Endodermal cell (in vitro differentiated cells): ENCODE measurements at places on chromosomes 7 and 10. TPM values are rescaled to one million over a fixed set of nuclear protein-coding genes. Genes with fewer than 3 reads are reported as not detected.

DNA sequence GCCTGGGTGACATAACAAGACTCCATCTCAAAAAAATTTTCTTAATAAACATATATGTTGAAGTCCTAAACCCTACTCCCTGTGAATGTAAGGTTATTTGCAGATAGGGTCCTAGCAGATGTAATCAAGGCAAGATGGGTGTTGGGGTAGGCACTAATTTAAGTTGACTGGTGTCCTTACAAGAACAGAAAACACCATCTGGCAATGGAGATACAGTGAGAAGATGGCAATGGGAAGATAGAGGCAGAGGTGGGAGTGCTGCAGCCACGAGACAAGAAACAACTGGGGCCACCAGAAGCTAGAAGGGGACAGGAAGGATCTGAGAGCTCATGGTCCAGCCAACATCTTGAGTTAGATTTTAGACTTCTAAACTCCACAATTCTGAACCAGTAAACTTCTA is 606.4 kb downstream of the CNTNAP2 start:
- H3K4me3 ChIP-seq = no peak overlapping the region
- no peaks in the 10 kb centered on the region for H3K36me3 ChIP-seq
- H3K4me1 ChIP-seq = no peaks in the 10 kb centered on the region
- no peak overlapping the region for H3K27ac ChIP-seq

DNA sequence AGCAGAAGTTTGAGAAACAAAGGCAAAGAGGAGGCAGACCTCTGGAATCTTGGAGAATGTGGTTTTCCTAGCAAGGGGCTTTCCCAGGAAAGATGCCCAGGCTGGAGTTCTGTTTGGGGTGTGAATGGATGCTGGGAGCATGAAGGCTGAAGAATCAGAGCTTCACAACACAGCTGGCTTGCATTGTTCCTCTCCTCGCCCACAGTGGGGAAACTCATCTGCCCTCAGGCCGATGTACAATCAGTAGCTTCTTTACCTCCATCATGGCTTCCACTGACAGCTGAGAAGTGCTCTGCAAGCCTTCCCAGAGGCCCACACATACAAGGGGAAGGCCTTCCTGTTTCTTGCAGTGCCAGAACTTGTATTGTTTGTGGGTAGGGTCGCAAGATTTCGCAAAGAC is 90.8 kb upstream of the HECTD2 start:
- no peaks in the 10 kb centered on the region for H3K36me3 ChIP-seq
- H3K27me3 ChIP-seq = no peaks in the 10 kb centered on the region

Gene CCAR1
- 108 and 109 TPM in 2 replicates for total RNA-seq

- no peak overlapping the region for H3K27ac ChIP-seq
- H3K27me3 ChIP-seq = no peaks in the 10 kb centered on the region
- no peaks in the 10 kb centered on the region for H3K36me3 ChIP-seq
- no peak for DNase-seq
Observed at GRCh38 chr10:57798830-57799229, 468.9 kb downstream of the IPMK start.

GRCh38 chr7:71768450-71768849 is 636.5 kb downstream of the GALNT17 start:
- no peak overlapping the region for H3K27ac ChIP-seq
- H3K27me3 ChIP-seq = no peaks in the 10 kb centered on the region
- no peak overlapping the region for H3K4me3 ChIP-seq
- H3K36me3 ChIP-seq = no peaks in the 10 kb centered on the region

Gene C7orf33
- total RNA-seq = not detected in 3 replicates

DNA sequence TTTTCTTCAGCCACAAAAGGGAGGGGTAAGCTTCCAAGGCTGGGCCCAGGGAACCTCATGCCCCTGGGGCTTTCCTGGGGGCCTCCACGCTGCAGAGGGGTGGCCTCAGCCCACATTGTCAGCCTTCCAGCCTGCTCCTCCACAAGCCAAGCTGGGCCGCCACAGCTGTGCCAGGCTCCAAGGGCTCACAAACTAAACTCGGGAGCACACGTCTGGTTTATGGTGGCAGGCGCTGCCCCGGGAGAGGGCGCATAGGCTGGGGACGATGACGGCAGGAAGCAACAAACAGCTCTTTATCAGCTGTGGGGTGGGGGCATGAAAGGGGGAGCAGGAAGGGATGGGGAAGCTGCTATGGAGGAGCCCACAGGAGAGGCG is 6.3 kb upstream of the CDH23 start:
- peaks cover 37% of the 10 kb centered on the region for H3K27me3 ChIP-seq
- H3K36me3 ChIP-seq = no peaks in the 10 kb centered on the region
- H3K4me3 ChIP-seq = no peak overlapping the region
- no peaks in the 10 kb centered on the region for H3K4me1 ChIP-seq
- no peak overlapping the region for H3K27ac ChIP-seq

- no peak overlapping the region for H3K4me3 ChIP-seq
Observed at GRCh38 chr7:37491919-37492694, 43.4 kb upstream of the ELMO1 start.

- peak; percentile 84 for DNase-seq
- no peaks in the 10 kb centered on the region for H3K36me3 ChIP-seq
- no peaks in the 10 kb centered on the region for H3K4me1 ChIP-seq
- H3K4me3 ChIP-seq = no peak overlapping the region
- no peaks in the 10 kb centered on the region for H3K27me3 ChIP-seq
Observed at GRCh38 chr10:128140425-128140824, 14.2 kb upstream of the MKI67 start.

Gene CNOT4
- 22.7 and 23.3 TPM in 2 replicates for total RNA-seq

Gene SLC29A3
- 16.6 and 16.8 TPM in 2 replicates for total RNA-seq

Gene ZDHHC16
- total RNA-seq = 53.6 and 55.6 TPM in 2 replicates

DNA sequence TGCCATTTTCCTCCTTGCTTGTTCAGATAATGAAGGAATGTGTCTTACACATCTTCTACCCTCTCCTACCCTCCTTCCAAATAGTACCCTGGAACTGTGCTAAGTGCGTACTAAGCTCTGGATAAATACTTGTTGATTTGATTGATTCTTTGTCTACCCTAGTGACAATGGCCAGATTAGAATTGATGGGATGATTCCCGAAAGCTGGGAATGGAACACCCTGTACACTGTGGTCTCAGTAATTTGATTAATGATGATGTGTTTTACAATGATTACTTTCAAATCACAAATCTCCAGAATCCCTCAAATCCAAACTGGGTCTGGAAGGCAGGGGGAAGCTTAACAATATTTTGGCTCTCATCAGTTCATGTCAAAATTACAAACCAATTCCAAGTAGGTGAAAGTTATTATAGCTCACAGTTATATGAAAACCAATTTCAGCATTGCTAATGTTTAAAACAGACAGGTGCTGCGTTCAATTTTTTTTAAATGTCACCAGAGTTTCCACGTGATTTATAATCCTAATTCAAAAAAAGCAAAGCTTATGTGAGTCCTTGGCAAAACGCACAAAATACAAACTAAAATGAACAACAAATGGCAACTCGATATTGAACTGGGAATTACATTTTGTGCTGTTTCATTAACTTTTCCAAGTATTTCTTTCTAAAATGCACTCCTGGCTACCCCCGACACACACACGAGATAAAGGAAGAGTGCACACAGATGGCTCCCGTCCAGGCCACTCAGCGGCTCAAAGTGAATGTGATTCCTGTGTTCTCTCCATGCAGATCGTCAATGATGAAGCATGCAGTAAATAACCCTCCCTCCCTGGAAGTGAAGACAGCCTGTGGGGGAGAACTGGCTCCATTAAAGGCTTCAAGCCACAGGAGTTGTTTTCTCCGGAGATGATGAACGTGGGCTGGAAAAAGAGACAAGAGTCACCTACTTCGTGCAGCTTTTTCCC is 21.7 kb upstream of the ADRB1 start:
- DNase-seq = no peak
- H3K27me3 ChIP-seq = no peaks in the 10 kb centered on the region
- H3K27ac ChIP-seq = no peak overlapping the region

DNA sequence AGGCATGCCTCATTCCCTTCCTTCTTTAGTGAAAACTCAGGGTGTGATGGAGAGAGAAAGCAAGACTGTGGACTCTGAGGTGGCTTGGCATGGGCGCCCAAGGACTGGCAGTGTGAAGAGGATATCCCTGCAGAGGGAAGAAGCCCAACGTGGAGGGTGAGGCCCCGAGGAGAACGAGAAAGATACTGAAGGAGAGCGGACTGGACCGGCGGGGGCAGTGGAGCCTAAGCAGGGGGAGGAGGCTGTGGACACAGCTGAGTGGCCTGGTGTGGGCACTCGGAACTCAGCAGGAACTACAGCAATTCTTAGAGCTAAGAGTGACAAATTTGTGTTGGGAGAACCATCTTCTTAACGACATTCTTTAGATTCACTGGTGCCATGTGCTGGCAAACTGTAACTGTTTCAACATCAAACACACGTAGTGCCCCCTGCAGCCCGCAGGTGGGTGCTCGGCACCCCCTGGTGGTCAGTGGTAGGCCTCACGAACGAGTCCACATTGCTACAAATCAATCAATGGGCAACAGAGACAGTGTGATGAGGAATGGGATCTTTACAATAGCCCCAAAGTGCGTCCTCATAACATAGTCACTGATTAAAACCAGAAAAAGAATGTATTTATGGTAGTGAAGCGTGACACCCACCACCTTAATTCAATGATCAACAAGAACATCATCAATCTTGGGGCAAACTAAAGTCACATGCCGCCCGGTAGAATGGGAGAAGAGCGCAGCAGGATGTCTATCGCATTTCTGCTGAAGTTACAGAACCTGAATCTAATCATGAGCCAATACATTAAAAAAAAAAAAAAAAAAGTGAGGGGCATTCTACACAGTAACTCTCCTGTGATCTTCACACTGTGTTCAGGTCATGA is 2.0 kb upstream of the SFTPA1 start:
- peaks cover 13% of the 10 kb centered on the region for H3K27me3 ChIP-seq
- no peak overlapping the region for H3K4me3 ChIP-seq
- H3K4me1 ChIP-seq = no peaks in the 10 kb centered on the region
- DNase-seq = peak; percentile 86
- no peaks in the 10 kb centered on the region for H3K36me3 ChIP-seq

Gene TET1
- total RNA-seq = 50.8 to 103 TPM (median 54.4 TPM) in 3 replicates

DNA sequence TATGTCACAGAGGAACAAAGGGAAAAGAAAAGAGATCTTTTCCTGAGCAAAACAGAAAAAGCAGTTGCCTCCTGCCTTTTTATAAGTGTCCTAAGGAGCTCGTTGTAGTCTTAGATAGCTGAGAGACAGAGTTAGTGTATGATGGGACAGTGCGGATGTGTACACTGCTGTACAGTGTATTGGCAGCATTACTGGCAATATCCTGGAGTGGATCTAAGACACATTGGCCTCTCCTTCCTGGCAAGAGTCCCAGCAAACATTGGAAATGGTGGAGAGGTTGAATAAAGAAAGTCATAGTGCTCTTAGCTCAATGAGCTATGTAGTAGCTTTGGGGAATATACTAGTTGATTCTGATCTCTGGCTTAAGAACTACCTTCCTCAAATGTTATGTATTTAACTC is 22.7 kb downstream of the GARS1 start:
- no peak overlapping the region for H3K4me3 ChIP-seq
- peaks cover 96% of the 10 kb centered on the region for H3K36me3 ChIP-seq
- no peak overlapping the region for H3K27ac ChIP-seq
- no peak for DNase-seq

DNA sequence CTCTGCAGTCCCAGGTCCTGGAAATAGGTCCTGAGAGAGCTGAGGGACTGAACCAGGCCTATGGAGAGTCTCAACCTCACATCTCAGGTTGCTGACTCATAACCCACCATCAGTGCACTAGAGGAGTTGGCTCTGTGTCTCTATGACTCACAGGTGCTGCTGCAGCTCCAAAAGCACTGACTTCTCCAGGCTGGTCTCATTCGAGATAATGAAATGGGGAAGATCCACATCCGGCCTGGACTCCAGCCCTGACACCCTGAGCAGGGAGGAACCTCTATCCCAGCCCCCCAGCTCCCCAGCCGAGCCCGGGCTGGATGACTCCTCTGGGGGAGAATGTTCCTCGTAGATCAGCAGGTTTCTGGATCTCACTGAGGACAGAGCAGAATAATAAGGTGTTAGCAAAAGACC is 35.5 kb upstream of the DGKI start:
- peaks cover 86% of the 10 kb centered on the region for H3K36me3 ChIP-seq
- no peaks in the 10 kb centered on the region for H3K27me3 ChIP-seq
- no peak for DNase-seq

- no peaks in the 10 kb centered on the region for H3K36me3 ChIP-seq
- H3K27ac ChIP-seq = no peak overlapping the region
- H3K4me1 ChIP-seq = no peaks in the 10 kb centered on the region
- H3K4me3 ChIP-seq = no peak overlapping the region
Observed at GRCh38 chr10:95579292-95579691, 18.1 kb upstream of the SORBS1 start.

DNA sequence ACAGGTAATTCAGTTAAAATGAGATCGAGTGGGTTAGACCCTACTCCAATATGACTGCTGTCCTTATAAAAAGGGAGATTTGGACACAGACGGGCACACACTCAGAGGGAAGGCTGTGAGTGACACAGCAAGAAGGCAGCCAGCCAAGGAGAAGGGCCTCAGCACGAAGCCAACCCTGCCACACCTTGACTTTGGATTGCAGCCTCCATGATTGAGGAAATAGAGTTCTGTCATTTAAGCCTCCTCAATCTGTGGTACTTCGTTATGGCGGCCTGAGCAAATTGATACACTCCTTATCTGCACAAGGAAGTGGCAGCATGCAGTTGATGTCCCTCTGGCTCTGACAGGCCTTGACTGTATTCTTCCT is 43.8 kb downstream of the SH2D4B start:
- no peaks in the 10 kb centered on the region for H3K4me1 ChIP-seq
- H3K36me3 ChIP-seq = no peaks in the 10 kb centered on the region
- DNase-seq = no peak
- H3K27ac ChIP-seq = no peak overlapping the region
- H3K27me3 ChIP-seq = no peaks in the 10 kb centered on the region

Gene SMNDC1
- total RNA-seq = 51.4 and 52.9 TPM in 2 replicates

DNA sequence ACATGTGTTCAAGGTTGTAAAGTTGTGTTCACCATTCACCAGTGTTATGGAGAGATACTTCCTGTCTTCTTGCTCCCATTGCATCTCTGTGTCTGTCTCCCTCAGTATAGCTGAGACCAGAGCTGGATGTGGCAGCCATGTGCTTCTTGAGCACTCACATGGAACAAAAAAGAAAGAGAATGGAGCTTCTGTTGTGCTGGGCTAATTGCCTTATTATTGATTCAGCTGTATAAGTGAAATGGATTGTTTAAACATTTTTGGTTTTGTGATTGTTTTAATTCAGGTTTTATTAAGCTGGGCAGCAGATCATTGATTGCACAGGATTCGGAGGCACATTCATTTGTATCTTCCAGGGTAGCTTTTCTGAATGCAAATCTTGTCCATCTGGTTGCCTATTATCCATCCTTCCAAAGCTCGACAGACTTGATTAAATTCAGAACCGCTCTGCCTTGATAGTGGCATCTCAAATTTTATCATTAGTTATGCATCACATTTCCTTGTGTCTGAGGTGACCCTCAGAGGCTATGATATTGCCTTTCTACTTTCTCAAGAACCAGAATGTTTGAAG is 119.9 kb downstream of the CCNY start:
- no peak for DNase-seq
- peaks cover 12% of the 10 kb centered on the region for H3K4me1 ChIP-seq

Gene RBP3
- total RNA-seq = not detected in 3 replicates

GRCh38 chr10:114491419-114491818 is 87.1 kb upstream of the AFAP1L2 start:
- no peak overlapping the region for H3K27ac ChIP-seq
- no peaks in the 10 kb centered on the region for H3K27me3 ChIP-seq
- H3K36me3 ChIP-seq = peaks cover 6% of the 10 kb centered on the region
- H3K4me3 ChIP-seq = no peak overlapping the region
- no peak for DNase-seq

GRCh38 chr10:78475437-78475836 is 441.8 kb downstream of the RPS24 start:
- peaks cover 4% of the 10 kb centered on the region for H3K27me3 ChIP-seq
- H3K4me3 ChIP-seq = no peak overlapping the region

Gene LUC7L2
- 65.5 and 71.0 TPM in 2 replicates for total RNA-seq

GRCh38 chr7:138510003-138510402 is 49.9 kb downstream of the TRIM24 start:
- H3K4me1 ChIP-seq = no peaks in the 10 kb centered on the region
- H3K27ac ChIP-seq = no peak overlapping the region
- H3K27me3 ChIP-seq = no peaks in the 10 kb centered on the region
- H3K36me3 ChIP-seq = peaks cover 92% of the 10 kb centered on the region
- H3K4me3 ChIP-seq = no peak overlapping the region
